ENCODE measurements at places on chromosomes 2 and 18.

DNA sequence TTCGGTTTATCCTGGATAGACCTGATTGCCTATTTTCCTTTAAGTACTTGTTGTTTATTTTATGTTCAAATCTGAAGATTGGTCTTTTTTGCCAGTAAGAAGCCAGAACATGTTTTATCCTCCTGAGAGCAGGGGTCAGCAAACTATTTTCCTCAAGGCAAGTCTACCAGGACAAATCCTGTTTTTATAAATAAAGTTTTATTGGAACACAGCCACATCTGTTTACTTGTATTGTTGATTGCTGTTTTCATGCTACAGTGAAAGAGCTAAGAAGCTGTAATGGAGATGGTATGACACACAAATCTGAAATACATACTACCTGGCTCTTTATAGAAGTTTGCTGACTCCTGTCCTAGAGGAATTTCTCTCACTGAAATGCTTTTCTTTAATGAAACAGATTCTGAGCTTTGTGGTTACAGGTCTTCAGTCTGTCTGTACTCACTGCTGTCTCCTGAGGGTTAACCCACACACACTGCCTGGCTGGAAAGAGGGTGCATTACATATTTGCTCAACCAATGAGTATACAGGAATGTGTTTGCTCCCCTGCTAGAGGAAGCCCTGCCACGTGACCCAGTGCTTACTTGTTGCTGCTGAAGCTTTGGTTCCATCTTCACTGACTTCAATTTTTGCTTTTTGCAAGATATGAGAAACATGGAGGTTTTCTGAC is 22.6 kb downstream of the MRPL44 start:
- DNase-seq, result no peak

DNA sequence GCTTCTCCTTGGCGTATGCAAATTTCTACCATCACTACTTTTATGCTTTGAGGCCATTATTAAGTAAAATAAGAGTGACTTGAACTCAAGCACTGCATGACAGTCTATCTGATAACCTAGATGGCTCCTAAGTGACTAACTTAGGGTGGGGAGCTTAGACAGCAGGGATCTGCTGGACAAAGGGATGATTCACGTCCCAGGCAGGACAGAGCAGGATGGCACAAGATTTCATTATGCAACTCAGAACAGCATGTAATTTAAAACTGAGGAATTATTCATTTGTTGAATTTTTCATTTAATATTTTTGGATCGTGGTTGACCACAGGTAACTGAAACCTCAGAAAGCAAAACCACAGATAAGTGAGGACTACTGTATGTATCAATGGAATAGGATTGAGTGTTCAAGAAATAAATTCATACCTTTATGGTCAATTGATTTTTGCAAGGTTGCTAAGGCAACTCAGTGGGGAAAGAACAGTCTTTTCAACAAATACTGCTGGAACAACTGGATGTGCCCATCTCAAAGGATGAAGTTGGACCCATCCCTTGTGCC is 115.3 kb downstream of the MBD2 start:
- DNase-seq, result no peak

DNA sequence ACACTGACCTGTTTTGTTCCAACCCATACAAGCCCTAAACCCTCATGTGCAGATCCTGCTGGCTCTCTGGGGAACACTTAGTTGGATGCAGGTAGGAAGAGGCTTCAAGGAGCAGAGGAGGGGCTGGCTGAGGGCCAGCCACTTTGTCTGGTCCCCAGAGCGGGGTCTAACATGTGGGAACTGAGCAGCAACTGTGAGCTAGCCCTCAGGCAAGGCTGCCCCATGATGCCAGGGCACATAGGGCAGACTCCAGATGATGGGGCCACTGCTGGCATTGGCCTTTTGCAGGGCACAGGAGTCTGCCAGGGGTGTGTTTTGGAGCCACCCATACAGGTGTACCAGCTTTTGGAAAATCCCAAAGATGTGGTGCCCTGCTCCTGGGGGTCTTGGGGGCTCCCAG is 67.7 kb downstream of the HPCAL1 start:
- no peak for DNase-seq

- DNase-seq, result no peak
These were observed 6.9 kb downstream of the ALLC start for GRCh38 chr2:3664925-3665324.

DNA sequence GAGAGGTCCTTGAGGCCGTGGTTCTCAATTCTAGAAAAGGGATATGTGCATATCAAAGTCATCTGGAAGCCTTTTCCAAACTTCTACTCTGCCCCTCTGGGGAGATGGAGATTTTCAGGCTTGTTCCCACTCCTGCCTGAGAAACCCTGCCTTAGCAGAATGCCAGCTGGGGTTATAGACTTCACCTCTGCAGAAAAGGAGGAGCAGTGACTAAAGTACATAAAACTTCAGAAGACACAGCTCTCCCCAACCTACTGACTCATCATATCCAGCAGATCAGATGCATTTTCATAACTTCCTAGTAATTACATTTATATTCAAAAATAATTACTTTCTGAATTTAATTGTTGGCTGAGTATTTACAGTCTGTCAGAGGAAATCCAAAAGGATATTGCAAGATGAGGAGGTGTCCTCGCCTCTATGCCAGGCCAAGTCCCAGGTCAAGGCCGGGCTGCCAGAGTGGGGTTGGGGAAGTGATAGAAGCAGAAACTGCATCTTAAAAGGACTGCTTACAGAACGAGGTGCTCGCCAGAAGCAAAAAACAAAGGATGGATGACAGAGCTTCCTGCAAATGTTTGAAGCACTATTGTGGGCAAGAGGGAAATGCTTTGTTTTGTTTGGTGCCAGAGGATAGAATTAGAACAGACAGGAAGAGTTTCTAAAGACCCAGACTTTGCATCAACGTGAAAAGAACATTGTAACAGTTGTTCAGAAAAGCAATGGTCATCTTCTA is 75.6 kb upstream of the APCDD1 start:
- no peak for DNase-seq

DNA sequence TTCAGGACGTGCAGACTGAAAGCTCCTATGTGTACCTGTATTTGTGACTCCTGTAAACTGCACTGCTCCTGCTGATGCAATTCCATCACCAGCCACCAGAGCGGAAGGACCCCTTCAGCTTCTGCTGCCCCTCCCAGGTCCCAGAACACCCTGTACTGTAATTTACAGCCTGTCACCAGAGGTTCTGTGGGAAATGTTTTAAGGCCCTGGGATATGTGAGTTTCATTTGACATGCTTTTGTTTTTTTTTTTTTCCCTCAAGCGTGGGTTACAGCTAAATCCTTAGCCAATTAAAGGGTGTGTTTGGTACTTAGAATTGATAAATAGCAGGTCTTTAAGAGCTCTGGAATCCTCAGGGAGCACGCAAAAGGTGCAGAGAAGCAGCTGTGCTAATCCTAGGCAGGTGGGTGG is 79.4 kb downstream of the KCTD1 start:
- DNase-seq, result no peak

GRCh38 chr2:15116830-15117229 is 444.3 kb downstream of the NBAS start:
- no peak for DNase-seq

- DNase-seq, result no peak
These were observed 51.5 kb downstream of the VIL1 start for GRCh38 chr2:218470448-218470847.

- DNase-seq, result no peak
These were observed 905.6 kb downstream of the TSN start for GRCh38 chr2:122660786-122661634.

DNA sequence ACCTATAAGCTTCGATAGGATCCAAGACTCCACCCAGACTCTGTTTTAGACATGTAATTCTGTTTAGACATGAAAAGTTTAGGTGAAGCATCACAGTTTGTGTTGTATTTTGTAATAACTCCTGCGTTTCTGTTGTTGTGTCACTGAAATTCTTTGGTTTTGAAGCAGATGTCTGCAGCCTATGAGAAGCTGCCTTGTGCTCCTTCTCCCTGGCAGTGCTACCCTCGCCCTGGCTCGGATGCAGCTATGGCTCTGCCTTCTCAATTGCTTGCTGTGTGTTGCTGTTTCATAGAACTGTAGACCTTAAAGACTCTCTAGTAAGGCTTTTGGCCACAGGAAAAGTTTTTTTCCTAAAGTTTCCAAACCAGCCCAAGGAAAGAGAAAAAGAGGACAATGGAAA is 40.2 kb upstream of the ZNF638 start:
- no peak for DNase-seq

GRCh38 chr2:240384711-240385450 is 50.6 kb upstream of the GPC1 start:
- no peak for DNase-seq

GRCh38 chr2:156522864-156523440 is 86.8 kb downstream of the GPD2 start:
- DNase-seq, result no peak

DNA sequence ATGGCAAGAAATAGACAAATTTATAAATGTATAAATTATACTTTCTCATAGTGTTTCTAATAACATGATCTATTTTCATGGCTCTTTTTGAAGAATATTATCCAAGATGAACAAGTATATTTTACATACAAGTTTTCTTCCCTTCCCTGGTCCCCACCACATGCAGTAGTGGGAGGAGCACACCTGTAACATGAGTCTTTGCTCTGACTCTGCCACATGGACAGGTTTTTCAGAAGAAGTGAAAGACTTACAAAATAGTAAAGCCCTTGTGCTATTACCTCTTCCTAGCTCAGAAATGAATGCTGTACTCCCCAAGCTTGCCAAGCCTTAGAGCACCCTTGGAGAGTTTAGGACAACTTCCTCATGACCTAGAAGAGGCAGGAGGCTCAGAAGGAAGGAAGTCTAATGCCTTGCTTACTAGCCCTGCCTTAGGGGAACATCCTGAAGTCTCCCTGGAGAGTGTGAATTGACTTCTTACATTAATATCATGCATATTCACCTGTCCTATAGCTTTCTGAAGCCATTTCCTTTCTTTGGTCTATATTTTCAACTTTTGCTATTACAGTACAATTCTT is 18.4 kb downstream of the MXD1 start:
- DNase-seq, result no peak

DNA sequence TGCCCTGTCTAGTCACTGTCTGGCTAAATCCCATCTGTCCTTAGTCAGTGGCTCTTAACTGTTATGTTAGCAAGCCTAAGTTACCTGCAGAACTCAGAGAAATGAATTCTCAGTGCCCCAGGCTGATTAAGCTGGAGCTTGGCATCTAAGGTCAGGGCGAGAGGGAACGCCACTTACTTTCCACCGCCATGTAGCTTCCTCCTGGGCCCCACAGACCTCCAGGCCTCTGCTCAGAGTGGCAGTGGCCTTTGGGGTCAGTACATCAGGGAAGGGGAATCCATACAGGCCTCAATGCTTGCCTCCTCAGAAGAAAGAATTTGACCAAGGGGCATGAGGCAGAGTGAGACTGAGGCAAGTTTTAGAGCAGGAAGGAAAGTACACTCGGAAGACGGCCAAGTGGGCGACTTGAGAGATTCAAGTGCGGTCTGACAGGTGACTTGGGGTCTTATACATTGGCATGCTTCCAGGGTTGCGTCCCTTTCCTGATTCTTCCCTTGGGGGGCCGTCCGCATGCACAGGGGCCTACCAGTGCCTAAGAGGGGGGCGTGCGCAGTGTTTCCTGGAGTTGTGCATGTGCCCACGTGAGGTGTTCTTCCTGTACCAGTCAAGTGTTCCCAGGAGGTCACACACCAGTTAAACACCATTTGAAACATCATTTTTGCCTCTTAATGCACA is 64.1 kb downstream of the EMILIN2 start:
- DNase-seq, result no peak

GRCh38 chr2:181348107-181348837 is 108.9 kb upstream of the ITGA4 start:
- DNase-seq, result no peak

GRCh38 chr2:231513746-231514224 is 16.5 kb downstream of the NMUR1 start:
- DNase-seq, result no peak

- DNase-seq, result no peak
These were observed 151.7 kb upstream of the ZNF521 start for GRCh38 chr18:25503567-25504081.

GRCh38 chr2:239928391-239929350 is 96.5 kb downstream of the NDUFA10 start:
- DNase-seq, result no peak

DNA sequence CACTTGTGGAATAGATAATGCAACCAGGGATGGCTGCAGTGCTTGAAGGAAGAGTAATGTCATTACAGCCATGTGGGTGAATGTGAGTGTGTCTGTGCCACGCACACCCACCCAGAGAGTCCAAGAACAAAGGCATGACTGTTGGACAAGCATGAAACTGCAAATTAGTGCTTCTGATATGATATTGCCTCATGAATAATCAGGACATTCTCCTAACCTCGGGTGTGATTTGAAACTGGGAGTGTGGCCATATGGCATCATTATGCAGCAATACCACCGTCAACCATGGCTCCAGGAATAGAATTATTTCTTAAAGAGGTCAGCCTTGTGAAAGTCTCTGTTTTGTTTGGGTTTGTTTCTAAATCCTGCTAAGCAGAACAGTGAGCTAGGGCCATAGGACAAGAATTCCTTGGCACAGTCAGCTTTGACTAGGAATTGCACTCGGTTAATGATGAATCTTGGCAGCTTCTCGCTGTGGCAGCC is 678.0 kb upstream of the RAB6C start:
- DNase-seq, result no peak

- no peak for DNase-seq
These were observed 151.4 kb upstream of the SIX3 start for GRCh38 chr2:44789971-44790721.

- no peak for DNase-seq
These were observed 74.9 kb downstream of the THADA start for GRCh38 chr2:43520919-43521318.

- no peak for DNase-seq
These were observed 17.6 kb downstream of the CTNNA2 start for GRCh38 chr2:79530443-79530842.

DNA sequence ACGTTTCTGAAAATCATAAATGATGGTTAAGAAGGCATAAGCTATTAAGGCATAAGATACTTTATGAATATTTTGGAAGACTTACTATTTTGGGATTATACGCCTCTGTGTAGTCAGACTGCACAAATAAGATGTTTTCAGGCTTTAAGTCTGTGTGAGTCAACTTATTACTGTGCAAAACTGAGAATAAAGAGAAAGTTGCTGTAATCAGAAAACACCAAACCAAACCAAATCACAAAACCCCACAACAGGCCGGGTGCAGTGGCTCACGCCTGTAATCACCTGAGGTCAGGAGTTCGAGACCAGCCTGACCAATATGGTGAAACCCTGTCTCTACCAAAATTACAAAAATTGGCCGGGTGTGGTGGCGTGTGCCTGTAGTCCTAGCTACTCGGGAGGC is 7.7 kb downstream of the CLK1 start:
- DNase-seq, result no peak

DNA sequence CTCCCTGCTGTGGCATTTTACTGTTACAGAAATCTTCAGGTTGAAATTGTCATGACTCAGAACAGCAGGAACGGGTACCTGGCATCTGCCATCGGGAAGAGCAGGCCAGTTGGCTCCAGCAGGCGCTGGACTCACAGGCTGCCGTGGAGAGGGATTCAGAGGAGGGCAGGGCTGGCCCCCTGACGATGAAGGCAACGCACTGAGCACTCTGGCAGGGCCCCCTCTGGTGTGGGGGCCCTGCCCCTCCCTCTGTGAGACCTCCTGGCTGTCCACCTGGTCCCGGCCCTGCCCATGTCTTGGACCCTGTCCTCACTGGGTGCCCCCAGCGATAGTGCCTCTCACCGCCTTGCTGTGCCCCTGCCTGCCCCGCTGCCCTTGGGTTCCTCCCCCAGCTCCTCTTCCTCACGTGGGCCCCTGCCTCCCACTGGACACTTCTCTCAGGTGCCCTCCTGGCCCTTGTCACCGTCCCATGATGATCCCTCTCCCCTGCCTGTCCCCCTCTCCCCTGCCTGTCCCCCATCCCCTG is 23.3 kb upstream of the ALLC start:
- DNase-seq, result no peak

- no peak for DNase-seq
These were observed 867 bp downstream of the RBBP8 start for GRCh38 chr18:22933966-22934423.

GRCh38 chr2:186755066-186755465 is 61.2 kb downstream of the FAM171B start:
- DNase-seq, result no peak
